ENCODE measurements at places on chromosomes 2 and 18.
A peak's percentile ranks its signal among the peaks of the same experiment; 100 is the strongest.

DNA sequence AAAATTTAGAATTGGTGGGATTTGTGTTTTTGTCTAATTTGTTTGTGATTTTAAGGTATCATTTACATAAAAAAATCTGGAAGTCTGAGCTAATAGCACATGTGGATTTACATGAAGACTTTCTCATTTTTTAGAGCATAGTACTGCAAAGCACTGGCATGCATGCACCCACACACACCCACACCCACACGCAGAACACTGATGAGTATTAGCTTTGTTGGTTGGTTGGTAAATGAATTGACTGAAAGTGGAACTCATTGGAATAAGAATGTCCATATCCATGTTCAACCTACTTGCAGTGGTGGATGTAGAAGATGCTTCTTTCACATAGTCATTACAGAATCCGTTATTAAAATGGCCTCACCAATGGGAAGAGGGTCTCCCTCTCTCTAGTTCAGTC, 475.8 kb downstream of the PLCL1 start:
- DNase-seq: no peak

- DNase-seq: no peak
These were observed 447.4 kb downstream of the EPHA4 start for GRCh38 chr2:221124532-221125240.

GRCh38 chr2:12762976-12763375, 46.2 kb downstream of the TRIB2 start:
- DNase-seq: no peak

DNA sequence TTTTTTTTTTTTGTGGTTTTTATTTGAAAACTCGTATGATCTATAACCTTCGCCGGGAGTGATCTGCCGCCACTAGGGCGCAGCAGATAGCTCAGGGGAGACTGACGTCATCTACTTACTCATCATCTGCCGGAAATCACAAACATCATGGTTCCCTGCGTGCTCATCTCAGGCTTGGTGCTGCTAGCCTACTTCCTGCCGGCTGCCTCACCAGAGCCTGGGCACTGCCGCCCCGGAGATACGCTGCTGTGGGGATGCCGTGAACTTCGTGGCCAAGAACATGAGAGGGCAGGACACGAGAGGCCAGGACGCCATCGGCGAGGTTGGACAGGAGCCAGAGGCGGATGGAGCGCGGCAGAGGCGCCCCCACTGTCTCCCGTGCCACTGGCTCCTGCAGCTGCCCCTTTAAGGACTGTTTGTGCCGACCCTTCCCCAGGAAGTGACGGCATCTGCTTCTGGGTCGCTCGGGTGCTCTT, 68.8 kb downstream of the DOK6 start:
- DNase-seq: no peak

- no peak for DNase-seq
These were observed 58.4 kb downstream of the UBE2E3 start for GRCh38 chr2:181038796-181039195.

- no peak for DNase-seq
These were observed 1.4 kb upstream of the KIF3C start for GRCh38 chr2:25983735-25984134.

DNA sequence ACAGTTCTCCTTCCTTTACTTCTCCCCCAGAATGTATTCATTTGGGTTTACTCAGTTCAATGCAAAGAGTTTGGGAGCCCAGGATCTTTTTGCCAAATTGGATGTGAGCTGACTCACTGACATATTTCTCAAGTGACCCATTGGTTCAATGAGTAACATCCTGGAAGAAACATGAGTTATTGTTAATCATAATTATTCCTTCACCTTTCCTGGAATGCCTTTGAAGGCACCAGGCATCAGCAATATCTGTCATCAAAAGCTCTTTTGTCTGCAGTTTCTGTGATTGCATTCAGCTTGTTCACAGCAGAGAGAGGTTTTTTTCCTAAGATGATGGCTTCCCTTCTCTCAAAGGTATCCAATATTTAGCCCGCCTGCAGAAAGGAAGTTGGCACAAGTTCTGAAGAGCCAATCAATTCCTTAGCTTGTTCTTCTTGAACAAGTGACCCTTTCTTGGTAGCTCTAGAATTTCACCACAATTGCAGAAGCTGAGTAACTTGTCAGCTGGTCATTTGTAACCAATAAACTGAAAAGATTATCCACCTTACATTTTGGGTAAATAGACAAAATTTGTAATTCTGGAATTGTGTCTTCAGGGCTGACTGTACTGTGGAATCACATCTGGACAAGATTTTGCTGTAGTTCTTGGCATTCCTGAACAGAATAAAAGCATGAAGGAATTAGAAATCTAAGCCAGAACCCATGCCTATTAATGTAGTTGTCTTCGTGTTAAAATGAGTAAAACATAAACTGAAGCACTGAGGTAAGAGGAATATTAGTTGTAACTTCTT, 72.2 kb upstream of the TMEM17 start:
- DNase-seq: no peak

DNA sequence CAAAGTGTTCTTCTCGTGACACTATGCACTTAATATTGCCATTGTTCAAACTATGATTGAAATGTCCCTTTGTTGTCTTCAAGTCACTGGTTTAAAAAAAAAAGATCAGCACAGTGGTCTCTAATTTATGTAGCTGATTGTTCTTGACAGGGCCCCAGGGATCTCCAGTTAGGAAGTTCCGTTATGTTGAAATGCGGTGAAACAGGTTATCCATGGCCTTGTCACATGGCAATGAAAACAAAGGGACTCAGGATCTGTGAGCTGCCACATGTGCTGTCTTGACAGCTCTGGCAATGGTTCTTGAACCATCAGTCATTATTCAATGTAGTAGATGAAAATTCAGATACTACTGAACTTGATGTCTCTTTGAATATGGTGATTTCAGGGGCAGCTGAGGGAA, 147.4 kb downstream of the SETBP1 start:
- DNase-seq: no peak

DNA sequence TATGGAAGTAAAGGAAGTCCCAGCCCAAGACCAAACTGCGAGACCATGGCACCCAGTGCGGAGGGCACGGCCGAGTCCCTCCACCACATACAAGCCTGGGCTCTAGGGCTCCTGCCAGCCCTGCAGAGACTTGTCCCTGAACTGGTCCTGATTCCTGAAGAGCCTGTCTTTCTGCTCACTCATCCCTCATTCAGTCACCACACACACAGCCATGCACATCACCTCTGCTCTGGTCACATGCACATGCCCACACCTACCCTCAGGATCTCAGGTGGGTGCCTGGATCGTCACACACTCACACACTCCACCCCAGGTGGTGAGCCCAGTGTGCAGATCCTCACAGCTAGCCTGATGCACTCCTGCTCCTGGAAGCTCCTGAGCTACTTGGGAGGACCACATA, 71.4 kb upstream of the LAPTM4A start:
- no peak for DNase-seq

GRCh38 chr2:133004623-133005022, 334.6 kb upstream of the LYPD1 start:
- no peak for DNase-seq

GRCh38 chr2:58137221-58137620, 90.6 kb downstream of the VRK2 start:
- no peak for DNase-seq

DNA sequence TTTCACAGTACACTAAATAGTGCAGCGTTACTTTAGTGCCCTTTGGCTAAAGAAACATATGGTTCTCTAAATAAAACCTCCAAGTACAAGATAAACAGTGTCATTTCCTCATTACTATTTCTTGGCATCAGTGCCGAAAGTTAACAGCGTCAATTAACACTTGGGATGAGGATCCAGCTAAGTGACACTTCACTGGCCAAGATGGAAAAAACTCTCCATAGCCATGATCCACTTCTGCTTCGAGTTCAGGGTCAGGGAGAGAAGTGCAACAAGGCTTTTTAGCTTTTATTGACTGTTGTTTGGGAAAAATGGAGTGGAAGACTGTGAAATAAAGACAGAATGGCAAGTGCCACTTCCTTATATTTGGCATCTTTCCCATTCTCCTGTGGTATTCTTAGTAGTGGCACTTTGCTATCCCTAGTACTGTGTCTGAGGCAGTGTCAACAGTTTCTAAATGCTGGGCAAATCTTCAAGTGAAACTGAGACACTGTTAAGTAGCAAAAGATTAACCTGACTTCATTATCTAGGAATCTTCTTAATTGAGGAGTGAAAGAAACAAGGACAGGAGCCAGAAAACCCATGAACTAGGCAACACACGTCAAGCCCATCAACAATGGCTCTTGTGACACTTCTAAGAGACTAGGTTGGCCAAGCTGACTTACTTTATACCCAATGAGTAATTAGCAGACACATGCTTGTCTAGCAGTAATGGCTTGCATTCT, 222.5 kb upstream of the SESTD1 start:
- no peak for DNase-seq

DNA sequence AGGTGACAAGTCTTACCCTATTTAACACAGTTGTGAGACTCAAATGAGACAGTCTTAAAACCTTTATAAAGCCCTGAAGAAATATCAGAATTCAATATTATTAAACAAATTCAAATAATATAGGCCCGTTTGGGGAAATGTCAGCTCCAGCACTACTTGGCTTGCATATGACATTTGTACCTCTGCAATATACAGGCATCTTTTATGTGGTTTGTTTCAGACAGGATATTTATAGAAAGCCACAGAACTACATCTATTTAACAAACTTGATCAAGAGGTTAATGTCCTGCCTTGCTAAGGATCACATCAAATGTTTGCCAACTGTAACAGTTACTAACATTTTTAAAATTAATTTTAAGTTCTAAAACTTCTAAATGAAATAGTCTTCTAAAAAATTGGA, 3.2 kb upstream of the MREG start:
- no peak for DNase-seq

DNA sequence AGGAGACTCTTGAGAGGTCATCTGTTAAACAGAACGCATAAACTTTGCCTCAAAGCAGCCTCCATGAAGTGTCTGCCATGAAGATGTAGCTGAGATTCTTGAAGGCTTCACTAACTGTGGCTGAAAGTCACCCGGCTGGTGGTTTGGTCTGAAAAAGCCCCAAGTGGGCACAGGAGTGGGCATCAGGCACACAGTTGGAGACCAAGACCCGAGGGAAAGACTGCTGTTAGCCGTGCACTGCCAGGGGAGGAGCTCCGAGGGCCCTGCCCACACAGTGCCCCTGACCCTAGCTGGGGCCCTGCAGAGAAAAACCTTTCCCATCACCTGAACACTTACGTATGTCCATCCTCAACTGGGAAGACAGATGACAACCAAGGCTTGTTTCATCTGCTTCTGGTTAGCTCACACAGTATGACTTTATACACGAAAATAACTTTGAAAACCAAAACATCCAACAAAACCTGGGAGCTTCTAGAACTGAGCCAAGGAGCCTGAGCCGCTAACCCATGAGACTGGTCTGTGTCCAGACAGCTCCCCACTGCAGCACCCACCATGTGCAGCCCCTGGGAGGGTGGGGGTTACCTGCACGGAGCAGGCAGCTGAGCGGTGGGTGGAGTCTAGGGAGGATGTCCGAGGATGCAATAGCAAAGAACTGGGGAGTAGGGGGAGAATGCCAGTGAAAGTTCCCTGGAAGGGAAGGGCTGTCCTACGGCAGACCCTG, 15.4 kb downstream of the HJURP start:
- DNase-seq: no peak

DNA sequence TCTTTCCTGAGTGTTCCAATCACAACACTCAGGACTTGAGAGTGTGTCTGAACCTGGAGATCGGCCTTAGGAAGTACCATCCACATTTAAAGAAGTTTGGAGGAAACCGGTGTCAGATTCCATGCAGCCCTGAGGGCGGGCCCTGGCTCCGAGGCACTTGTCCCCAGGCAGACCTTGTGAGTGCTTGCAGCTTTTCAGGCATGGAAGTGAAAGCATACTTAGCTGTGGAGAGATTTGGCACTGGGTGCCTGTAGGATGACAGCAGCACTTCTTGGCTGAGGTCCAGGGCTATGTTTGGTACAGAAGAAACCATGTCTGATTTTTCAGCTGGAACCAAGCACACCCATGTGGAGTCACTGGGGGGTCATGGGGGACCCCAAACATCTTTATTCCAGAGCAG, 230.8 kb downstream of the SEPTIN10 start:
- no peak for DNase-seq

GRCh38 chr2:118371515-118371914, 283.2 kb downstream of the INSIG2 start:
- DNase-seq: no peak

DNA sequence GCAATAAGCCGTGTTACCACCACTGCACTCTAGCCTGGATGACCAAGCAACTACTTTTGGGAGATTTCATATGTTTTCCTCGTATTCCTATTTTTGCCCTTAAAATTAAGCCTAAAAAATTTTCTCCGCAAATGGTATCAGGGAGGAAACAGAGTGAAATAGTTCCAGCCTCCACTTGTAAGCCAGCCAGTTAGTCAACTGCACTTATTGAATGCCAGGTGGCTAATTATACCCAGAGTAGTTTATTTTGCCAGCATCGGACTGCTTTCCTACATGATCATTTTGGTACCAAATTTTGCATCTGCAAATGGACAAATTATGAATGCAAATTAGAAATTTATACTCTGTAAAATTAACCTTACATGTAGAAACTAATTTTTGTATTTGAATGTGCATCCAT, 90.2 kb upstream of the ARHGAP28 start:
- no peak for DNase-seq

GRCh38 chr2:143885461-143885860, 634.5 kb downstream of the ZEB2 start:
- DNase-seq: no peak

- no peak for DNase-seq
These were observed 351.9 kb downstream of the CDH2 start for GRCh38 chr18:27824841-27825681.

DNA sequence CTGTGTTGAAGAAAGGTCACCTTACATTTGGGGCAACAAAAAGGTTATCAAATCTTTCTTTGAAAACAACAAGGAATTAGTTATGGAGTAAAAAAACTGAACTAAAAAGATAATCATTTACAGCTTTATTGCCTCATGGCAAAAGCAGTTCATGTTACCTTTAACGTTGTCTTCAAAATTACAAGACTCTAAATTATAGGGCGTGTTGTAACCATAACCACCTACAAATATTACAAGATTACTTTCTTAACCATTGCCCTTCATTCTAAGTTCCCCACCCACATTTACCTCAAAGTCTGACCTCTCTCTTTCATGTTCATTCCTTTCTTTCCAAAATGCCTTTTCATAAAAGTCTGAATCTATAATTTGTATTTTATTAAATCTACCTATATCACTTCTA, 74.6 kb upstream of the LRATD1 start:
- no peak for DNase-seq

GRCh38 chr2:10039658-10040410, 3.5 kb upstream of the KLF11 start:
- peak; percentile 57 for DNase-seq

- DNase-seq: no peak
These were observed 82.5 kb downstream of the DSEL start for GRCh38 chr18:67433971-67434370.

GRCh38 chr2:28709101-28709500, 42.5 kb upstream of the PPP1CB start:
- no peak for DNase-seq

Measured in nucleus accumbens (tissue), 56 donors.